Left cardiac atrium (tissue), 4 donors: ENCODE measurements at places on chromosomes 2 and 18. TPM values are rescaled to one million over a fixed set of nuclear protein-coding genes. Genes with fewer than 3 reads are reported as not detected.

GRCh38 chr2:63589148-63589958 lies 590 bp downstream of the MDH1 start:
- DNase-seq: no peak

DNA sequence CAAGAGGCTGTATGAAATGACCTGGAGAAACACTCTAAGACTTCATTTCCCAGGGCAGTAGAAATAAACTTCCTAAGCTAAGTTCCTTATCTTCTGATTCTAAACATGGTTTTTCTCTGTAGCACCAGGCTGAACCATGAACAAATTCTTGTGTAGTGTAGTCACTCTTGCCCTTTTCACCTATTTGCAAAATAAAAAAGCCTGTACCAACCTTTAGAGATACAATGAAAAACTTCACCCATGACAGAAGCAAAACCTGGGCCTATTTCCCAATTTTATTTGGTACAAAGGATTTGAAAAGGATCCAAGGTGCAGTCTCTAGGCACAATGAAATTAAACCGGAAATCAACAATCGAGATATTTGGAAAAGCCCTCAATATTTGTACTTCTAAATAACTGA lies 43.6 kb downstream of the POLR1A start:
- no peak for DNase-seq

DNA sequence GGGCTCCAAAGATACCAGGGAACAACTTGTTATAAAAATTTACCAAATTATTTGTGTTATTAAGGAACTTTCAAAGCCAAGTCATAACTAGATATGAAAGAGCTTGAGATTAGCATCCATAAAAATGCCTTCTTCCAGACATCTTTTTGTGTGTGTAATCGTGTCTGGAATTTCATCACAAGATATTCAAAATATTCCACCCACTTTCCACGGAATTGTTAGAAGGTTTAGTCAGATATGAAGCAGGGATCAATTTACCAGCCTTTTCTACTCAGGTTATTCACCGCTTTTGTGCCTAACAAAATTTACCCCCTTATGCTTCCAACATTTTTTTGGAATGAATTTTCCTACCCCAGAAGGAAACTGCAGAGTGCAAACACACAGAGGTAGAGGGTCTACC lies 130.2 kb upstream of the ACVR2A start:
- DNase-seq: no peak

DNA sequence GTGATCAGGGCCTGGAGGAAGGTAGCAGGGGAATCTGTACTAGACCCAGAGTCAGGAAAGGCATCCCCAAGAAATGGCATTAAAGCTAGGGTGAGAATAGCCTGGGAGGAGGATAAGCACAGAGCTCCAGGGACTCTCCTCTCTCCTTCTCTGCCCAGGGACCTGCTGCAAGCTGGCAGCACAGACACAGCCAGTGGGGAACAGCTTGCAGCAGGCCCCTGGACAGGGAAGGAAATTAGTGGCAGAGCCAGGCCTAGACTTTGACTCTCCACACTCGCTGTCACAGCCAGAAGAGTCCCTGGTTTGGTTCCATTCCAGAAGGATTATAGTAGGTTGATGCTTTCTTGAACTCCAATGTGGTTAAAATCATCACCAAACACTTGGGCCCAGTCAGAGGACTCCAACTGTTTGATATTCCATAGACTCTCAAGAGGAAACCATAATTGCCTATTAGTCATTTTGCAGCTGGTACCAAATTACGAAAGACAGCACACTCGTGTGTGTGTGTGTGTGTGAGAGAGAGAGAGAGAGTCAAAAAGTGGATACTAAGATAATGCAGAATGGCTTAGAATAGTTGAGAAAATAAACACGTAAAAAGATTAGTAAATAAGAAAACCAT lies 95.5 kb upstream of the ATP8B1 start:
- DNase-seq: no peak

DNA sequence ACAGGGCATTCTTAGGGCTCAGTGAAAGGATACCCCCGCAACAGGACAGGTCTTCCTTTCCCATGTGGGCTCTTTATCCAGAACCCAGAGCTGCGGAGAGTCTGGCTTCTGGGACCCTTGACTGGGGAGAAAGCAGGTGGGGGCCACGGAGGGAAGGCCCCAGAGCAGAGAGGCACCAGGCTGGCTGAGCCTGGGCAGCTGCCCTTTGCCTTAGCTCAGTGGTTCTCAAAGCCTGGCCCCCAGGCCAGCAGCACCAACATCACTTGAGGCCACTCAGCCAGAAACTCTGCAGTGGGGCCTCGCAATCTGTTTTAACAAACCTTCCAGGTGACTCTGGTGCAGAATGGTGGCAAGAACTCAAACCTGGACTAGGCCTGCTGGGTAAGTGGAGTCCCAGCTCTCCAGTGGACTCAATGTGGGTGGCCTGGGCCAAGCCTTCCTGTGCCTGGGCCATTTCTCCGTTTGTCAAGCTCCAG lies 1.6 kb upstream of the TMEM37 start:
- DNase-seq: no peak

GRCh38 chr2:215332872-215333595 lies 21.2 kb downstream of the ATIC start:
- DNase-seq: no peak

Gene LIMS3
- total RNA-seq: 3.0 TPM

- no peak for DNase-seq
Observed at GRCh38 chr2:174571669-174572323, 25.8 kb downstream of the WIPF1 start.

DNA sequence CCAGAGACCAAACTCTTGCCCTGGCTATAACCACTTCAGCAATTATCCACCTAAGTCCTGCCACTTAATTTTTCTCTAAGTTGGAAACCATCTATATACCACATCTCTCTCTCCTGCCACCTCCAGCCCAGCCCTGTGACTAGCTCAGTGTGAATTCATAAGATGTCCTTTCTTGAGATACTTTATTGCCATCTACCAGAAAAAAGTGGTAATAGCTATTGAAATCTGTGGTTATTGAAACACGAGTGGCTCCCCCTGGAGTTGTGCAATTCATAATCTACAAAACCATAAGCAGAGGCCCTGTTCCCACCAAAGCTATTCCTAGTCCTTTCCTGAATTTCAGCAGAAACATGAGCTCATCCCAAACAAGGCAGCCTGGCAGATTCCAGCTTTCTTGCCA lies 324.0 kb downstream of the TXNL1 start:
- no peak for DNase-seq

Gene REG3A
- total RNA-seq: not detected

Gene CNGA3
- not detected for total RNA-seq

Gene UGT1A9
- total RNA-seq: 0.12 TPM

Gene MYL1
- not detected for total RNA-seq

GRCh38 chr2:136030406-136030805 lies 45.0 kb upstream of the DARS1 start:
- no peak for DNase-seq

GRCh38 chr2:27807476-27807875 lies 36.0 kb downstream of the MRPL33 start:
- peak; percentile 34 for DNase-seq

Gene ZNF521
- total RNA-seq: 34.4 TPM

- no peak for DNase-seq
Observed at GRCh38 chr2:239330836-239331235, 70.0 kb downstream of the HDAC4 start.

GRCh38 chr2:38032946-38033345 lies 43.0 kb downstream of the CYP1B1 start:
- DNase-seq: no peak

Gene LDAH
- 9.0 TPM for total RNA-seq

GRCh38 chr2:191901031-191901430 lies 54.1 kb upstream of the CAVIN2 start:
- no peak for DNase-seq

DNA sequence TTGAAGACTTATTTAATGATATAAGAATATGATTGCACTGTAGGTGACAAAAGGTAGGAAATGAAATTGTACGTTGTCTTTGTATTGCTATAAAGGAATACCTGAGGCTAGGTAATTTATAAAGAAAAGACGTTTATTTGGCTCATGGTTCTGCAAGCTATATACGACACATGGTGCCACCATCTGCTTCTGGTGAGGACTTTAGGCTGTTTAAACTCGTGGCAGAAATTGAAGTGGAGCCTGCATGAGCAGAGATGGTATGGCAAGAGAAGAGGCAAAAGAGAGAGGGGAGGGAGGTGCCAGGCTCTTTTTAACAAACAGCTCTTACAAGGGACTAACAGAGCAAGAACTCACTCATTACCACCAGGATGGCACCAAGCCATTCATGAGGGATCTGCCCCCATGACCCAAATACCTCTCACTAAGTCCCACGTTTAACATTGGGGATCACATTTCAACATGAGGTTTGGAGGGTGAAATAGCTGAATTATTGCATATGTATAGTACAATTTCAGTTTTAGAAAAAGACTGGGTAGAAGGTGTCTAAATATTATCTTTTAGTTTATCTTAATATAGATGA lies 86.8 kb downstream of the GULP1 start:
- no peak for DNase-seq

GRCh38 chr2:188813857-188814256 lies 160.3 kb upstream of the COL3A1 start:
- DNase-seq: peak; percentile 21

- DNase-seq: no peak
Observed at GRCh38 chr2:178498137-178498536, 17.9 kb downstream of the PLEKHA3 start.

GRCh38 chr2:240208631-240209211 lies 68.3 kb upstream of the OTOS start:
- no peak for DNase-seq

Gene ANKRD29
- total RNA-seq: 8.5 TPM

- DNase-seq: no peak
Observed at GRCh38 chr2:70068119-70068518, 19.2 kb upstream of the PCBP1 start.

DNA sequence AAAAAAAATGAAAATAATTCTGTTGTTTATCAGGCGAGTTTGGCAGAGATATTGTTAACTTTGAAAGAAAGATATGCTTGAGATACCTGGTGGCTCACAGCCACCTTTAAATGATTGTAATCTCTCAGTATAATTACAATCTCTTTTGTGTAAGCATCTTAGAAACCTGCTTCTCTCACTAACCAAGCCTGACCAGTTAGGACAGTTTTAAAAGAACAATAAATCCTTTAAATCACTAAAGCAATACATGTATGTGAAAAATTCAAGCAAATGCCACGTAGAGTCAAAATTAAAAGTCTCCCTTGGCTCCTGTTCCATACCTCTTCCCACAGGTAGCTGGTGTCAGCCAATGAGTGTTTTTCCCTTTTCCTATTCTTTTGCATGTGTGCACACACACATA lies 15.7 kb upstream of the SGPP2 start:
- DNase-seq: no peak

DNA sequence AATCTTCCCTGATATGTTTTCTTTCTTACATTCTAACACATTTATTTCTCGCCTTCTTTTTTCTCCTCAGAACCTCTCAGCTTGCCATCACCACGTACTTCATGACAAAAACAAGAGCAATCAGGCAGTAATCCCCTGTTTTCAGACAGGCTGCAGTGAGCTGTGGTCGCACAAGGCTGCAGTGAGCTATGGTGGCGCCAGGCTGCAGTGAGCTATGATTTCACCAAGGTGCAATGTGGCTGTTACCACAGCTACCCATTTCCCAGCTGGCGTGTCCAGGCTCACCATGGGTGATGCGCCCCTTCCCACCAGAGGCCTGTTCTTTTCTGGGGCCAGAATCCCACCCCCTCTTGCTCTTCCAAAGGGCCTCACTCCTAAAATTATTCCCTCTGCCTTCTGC lies 25.8 kb downstream of the TCF23 start:
- no peak for DNase-seq

GRCh38 chr2:98445177-98445682 lies 572 bp downstream of the INPP4A start:
- no peak for DNase-seq

DNA sequence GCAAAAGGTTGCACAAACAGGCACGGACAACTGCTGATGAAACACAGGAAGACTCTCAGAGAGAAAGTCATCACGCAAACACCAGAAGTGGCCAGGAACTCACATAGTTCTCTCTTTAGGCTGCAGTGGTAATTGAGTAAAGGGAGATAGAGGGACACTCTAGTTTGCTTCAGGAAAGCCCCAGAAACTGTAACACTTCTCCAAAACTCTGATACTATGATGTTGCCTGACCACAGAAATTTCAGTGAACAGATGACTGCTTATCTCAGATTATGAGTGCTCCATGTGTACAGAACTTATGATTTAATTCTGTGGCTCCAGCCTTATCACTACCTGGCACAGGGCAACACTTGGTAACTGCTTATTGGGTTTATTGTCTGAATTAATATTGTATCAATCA lies 311.5 kb upstream of the GYPC start:
- no peak for DNase-seq

Gene RAMP1
- total RNA-seq: 86.7 TPM

DNA sequence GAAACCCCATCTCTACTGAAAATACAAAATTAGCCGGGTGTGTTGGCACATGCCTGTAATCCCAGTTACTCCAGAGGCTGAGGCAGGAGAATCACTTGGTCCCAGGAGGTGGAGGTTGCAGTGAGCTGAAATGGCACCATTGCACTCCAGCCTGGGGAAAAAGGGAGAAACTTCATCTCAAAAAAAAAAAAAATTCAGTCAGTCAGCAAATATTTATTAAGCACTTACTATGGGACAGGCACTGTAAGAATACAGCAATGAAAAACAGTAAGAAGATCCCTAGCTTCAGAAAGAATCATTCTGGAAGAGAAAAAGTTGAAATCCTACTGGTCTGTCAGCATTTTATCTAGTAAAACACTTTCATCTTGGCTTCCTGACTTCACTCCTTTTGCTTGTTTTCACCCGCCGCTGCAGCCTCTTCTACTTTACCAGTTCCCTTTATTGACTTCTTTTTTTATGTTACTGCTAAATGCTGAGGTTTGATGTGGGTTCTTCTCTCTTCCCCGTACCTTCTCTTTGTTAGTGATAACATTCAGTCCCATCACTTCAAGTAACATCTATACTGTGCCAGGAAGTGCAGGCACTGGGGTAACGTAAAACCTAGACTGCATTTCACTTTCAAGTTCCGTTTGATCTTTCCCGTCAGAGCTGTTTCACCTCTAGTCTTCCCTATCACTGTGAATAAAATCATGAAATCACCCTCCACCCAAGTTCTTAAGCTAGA lies 10.8 kb upstream of the TAF4B start:
- DNase-seq: no peak

Gene RFTN2
- 3.9 TPM for total RNA-seq

DNA sequence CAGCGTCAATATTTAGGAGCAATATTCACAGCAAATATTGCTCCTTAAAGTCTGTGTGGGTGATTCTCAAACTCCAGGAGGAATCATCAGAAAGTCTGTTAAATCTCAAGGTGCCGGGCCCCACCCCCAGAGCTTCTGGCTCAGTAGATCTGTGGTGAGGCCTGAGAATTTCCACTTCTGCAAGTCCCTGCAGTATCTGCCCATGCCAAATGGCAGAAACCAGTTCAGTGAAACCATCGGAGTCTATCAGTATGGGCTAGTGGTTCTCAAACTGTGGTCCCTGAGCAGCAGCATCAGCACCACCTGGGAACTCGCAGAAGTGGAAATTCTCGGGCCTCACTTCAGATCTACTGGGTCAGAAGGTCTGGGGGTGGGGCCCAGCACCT lies 202.9 kb downstream of the SLC4A3 start:
- no peak for DNase-seq

Gene DSG4
- not detected for total RNA-seq

Gene DCDC2C
- total RNA-seq: not detected
